ENCODE measurements at places on chromosomes 5 and 9.

DNA sequence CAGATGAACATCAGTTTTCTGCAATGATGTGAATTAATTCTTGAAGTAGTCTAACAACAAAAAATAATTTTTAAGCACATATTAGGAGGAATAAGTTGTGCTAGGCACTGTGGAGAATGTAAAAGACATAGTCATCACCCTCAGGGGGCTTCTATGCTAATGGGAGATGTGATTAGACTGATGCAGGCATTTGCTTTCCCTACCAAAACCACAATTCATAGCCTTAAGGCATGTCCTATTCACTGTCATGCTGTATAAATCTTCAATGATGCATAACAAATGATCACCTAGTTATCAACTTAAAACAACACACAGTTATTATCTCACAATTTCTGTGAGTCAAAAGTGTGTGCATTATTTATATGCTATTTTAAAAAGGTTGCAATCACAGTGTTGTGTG is 422.6 kb downstream of the MAN2A1 start:
- DNase-seq = no peak

DNA sequence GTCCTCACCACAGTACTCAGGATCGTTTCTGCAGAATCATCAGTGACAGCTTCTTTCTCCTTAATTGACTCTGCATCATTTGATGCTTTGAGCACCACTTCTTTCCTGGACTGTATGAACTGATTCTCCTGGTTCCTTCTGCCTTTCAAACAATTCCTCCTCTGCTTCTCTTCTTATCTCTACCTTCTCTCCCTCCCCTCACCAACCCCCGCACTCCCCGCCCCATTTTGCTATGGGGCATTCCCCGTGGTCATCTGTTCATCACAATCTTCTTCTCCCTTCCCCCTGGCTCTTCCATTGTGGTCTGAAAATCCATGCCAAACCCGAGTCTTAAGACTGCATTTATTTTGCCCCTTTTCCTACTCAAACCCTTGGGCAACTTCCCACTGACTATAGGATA is 57.9 kb downstream of the FAM78A start:
- no peak for DNase-seq

DNA sequence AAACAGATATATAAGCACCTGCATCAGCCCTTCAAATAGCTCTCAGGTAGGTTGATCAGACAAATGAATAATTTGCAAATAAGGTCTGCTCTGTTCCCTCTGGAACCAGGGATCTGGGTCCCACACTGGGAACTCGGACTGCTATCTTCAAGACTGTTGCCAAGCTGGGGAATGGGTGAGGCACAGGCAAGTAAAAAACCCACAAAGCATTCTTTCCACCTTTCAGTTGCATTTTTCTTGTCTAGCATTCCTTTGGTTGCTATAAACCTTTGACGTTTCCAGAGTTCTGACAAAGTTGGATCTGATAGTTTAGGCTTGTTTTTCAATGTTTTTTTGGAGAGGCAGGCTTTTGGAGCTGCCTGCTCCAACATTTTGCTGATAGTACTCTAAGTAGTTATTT is 20.1 kb downstream of the FBXL17 start:
- DNase-seq = no peak

GRCh38 chr5:123549256-123549904 is 37.4 kb downstream of the CSNK1G3 start:
- no peak for DNase-seq

DNA sequence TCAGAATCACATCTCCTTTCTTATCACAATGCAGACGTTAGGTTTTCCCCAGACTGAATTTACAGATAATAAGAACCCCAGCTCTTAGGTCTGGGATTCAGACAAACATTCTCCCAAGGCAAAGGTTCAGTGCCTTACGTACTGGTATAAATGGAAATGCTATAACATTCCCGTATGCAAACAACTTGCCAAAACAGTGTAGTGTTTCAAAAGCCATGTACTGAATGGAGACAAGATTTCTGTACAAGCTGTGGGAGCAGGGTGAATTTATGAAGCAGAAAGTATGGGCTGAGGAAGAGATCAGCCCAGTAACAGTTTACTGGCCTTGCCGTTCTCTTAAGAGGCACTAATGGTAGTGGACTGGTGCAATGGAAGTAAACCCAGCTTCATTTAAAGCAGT is 225.5 kb upstream of the ZNF462 start:
- no peak for DNase-seq

- DNase-seq = no peak
Measured at GRCh38 chr9:81601639-81602623, 87.4 kb downstream of the TLE1 start.

- no peak for DNase-seq
Measured at GRCh38 chr9:98007251-98007928, 24.2 kb downstream of the ANP32B start.

DNA sequence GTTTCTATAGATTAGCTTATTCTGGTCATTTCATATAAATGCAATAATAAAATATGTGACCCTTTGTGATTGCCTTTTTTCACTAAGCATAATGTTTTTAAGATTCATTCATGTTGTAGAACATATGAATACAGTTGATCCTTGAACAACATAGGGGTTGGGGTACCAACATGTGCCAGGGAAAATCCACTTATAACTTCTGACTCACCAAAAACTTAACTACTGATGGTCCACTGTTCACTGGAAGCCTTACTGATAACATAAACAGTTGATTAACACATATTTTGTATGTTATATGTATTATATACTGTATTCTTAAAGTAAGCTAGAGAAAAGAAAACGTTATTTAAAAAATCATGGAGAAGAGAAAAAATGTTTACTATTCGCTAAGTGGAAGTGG is 12.1 kb downstream of the ARHGEF37 start:
- no peak for DNase-seq

DNA sequence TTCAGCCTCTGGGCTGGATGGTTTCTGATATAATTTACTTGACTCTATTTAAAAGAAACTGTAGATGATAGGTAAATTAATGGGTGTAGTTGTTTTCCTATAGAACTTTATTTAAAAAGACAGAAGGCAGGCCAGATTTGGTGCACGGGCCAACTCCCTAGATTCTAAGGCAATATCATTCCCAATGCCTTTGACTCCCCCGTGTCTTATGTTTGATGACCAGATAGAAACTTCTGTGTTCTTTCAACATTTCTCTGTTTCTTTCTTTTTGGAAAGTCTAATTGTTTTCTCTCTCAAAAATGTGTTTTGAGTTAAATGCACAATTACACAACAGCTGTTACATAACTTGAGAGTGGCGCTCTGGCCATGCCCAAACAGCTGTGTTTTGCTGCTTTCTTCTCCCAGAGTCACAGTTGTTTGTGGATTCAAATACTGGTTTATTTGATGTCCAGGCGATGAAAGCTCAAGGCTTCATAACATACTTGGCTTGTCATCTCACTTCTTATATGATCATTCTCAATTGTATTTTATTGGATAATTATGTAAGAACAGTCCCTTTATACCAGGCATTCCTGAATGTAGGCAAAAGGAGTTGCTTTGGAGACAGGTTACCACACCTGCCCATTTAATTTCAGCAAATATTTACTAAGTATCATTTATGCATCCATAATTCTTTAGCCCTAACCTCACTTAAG is 1.7 kb upstream of the ALDH1A1 start:
- no peak for DNase-seq

GRCh38 chr9:137074657-137075274 is 2.6 kb upstream of the UAP1L1 start:
- no peak for DNase-seq

DNA sequence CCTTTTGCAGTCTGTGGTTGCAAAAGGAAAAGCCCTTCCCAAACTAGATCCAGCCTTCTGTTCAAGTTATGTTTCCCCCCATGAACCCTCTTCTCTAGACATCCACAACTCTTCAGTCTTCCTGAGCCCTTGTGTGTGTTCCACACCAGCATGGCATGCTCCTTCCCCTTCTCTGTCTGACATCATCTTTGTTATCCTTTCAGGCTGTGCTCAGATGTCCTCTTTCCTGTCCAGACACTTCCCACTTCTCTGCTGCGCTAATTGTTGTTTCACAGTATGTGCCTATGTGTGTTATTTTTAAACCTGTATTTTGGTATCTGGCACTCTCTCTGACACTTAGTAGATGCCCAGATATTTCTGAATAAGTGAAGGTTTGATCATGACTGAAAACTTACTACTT is 38.2 kb downstream of the FOCAD start:
- DNase-seq = no peak

DNA sequence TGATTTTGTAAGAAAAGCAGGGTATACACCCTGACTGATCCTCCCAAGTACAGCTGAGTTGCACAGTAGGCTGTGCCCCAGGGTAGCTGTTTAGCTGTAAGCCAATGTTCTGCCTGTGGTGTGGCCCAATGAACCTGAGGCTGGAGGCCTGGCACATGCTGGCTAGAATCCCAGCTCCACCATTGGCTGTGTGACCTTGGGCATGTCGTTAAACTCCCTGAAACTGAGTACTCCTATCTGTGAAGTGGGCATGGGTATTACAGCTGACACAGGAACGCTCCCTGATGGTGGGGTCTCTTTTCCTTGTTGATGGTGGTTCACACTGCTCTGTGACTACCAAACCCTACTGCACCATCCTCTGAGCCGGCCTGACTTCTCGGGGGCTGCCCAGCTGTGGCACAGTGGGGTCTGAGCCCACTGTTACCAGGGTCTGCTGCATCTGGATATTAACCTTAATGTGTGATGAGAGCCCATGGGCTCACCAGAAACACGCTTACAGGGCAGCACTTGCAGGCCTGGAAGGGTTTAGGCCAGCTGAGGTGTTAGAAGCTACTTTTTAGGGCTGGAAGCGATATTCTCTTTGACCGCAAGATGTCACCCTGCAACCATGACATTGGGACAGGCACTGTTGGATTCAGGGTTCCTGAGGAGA is 7.0 kb upstream of the GADD45G start:
- DNase-seq = peak; percentile 31

DNA sequence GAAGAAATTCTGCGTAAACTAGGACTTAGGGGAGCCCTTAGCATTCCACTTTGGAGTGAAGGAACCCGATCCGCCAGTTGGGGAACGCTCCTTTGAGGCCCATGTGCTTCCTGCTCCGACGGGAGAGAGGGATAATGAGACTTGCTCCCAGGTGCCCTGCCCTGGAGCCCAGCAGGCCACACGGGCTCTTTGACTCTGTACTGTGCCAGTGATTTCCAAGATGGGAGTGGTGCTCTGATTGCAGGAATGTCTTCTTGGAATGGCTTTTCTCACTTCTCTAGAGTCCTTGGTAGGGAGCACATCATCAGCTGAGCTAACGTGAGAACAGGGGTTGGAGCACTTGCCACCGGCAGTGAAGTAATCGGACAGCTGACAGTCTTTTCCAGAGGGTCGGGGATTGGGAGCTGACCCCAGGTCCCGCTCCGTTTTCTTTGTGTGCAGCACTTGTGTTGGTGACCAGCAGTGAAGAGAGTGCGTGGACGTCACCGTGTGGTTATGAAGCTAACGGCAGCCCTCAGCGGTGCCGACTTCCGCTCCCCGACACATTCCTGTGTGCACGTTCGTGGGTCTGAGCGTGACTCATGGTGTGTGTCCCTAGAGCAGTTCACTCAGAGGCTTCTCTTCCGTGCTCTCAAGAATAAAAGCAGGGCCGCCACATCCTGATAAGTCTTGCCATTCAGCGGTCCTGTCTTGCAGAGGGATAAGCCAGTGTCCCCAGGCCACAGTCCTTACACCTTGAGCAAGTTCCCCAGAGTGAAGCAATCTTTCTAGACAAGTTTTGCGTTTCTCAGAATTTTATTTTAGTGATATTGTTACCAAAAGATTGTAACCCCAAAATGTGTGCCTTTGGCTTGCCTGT is 25.6 kb downstream of the ABL1 start:
- no peak for DNase-seq

- DNase-seq = no peak
Measured at GRCh38 chr9:3783156-3783555, 257.4 kb upstream of the RFX3 start.

GRCh38 chr5:69033690-69034089 is 60.1 kb upstream of the SLC30A5 start:
- DNase-seq = no peak

- DNase-seq = no peak
Measured at GRCh38 chr5:1538276-1538675, 14.5 kb upstream of the LPCAT1 start.

DNA sequence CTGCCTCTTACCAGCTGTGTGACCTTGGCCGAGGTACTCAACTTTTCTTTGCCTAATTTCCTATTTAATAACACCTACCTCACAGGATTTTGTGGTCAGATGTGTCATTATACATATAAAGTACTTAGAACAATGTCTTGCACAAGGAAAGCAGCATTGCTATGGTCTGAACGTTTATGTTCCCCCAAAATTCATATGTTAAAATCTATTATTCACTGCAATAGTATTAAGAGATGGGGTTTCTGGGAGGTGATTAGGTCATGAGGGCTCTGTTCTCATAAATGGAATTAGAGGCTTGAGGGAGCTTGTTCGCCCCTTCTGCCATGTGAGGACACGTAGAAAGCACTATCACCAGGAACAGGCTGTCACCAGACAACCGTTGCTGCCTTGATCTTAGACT is 10.9 kb upstream of the RNF145 start:
- no peak for DNase-seq

DNA sequence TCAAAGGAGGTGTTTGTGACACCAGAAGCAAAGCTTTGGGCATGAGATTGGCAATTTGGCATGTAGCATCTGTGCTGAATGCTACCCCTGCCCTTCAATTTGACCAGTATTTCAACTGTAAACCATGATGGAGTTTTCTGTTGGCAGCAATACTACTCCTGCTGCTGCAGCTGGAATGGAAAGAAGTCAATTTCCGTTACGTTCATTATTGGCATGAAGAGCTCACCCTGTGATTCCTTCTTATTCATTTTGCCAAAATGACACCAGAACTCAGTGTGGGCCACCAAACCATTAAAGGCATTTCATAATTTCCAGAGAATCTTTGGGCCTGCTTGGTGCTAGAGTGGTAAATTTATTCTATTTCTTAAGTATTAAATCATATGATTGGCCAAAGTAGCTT is 433.1 kb upstream of the DMAC1 start:
- no peak for DNase-seq

- peak; percentile 48 for DNase-seq
Measured at GRCh38 chr9:83701769-83702168, 6.0 kb downstream of the UBQLN1 start.

DNA sequence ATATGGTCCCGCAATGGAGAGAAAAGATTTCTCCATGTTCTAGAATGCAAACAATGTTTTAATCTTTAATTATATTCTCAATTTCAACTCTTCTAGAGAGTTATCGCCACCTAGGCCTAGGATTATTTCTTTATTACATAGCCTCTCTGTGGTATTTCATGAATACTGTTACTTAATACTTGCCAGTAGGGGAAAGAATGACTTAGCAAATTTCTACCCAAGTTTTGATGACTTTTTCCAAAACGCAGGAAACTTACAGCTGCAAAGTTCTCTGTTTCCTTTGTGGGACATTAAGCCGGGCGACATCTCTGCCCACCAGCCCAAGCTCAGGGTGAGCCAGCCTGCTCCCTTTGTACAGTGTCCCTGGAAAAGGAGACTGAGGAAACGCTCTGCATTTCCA is 73.8 kb downstream of the MED27 start:
- no peak for DNase-seq

GRCh38 chr5:153632748-153633290 is 142.3 kb downstream of the GRIA1 start:
- DNase-seq = no peak

Data from HFF-Myc (cell line).